ENCODE measurements at places on chromosomes 4 and X.

DNA sequence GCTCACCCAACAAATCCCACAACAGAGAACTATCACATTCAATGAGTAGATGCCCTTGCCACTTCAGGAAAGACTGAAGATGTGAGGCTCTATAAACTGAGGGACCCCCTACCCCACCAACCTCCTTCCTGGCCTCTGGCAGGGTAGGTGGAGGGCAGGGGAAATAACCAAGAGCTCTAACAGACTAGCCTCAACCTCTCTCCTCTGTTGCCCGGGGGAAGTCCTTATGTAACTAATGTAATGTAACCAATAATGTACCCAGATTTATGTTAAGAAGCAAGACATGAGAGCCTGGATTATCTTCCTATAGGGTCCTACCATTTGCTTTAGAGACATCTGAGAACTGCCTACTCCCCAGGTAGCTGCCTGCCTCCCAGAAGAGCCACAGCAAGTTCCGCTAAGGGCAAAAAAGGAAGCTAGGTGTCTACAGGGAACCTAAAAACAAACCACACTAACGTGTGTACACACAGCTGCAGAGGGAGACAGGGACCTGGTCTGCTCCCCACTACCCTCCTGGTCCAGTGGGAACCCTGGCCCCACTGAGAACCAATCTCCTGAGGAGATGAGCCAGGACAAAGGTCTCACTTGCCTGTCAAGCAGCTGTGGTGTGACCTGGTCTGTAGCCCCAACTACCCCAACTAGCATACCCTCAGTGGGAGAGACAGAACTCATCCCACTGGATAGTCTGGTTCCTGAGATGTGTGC lies 17.7 kb downstream of the OTUD5 start:
- DNase-seq = no peak

DNA sequence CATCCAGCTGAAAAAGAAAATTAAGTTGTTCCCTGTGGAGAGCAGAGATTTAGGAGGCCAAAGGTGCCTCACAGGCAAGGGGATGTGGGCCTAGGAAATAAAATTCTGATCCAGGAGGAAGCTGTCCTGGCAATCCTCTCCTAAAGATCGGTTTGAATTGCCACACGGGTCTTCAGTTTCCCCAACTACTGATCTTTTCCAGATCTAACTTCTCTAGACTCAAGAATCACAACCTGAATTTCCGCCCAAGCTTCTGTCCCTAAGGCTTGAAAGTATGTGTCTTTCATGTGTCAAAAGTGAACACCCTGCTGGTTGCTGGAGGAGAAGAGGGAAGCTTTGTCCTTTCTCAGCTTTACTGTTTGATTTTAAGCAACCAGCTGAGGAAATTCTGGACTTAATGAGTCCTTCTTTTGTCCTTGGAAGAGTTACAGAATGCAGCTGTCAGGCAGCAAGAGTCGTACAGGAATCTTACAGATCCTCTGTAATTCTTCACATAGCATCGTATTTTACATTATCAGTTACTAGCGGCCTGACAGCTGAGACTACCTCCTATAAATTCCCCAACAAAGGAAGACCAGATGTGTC lies 93.8 kb downstream of the INPP4B start:
- DNase-seq = peak; percentile 52

GRCh38 chrX:18748499-18748898 lies 41.1 kb downstream of the PPEF1 start:
- DNase-seq = no peak

DNA sequence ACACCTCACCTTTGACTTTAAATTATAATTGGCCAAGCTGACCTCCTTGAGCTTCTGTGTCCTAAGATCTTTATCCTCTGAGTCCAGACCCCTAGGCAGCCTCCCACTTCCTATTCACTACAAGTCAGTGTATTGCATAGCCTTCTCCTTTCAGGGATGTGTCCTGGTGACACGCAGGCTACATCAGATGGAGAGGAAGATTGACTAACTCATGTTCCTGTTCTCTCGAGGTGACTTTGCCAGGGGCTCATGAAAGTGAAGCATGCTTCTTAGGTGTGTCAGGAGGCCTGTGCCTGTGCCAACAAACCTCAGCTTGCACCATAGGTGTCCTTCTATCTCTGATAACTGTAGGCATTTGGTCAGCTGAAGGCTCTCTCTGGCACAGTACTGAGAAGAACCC lies 195.7 kb upstream of the HS3ST1 start:
- no peak for DNase-seq

DNA sequence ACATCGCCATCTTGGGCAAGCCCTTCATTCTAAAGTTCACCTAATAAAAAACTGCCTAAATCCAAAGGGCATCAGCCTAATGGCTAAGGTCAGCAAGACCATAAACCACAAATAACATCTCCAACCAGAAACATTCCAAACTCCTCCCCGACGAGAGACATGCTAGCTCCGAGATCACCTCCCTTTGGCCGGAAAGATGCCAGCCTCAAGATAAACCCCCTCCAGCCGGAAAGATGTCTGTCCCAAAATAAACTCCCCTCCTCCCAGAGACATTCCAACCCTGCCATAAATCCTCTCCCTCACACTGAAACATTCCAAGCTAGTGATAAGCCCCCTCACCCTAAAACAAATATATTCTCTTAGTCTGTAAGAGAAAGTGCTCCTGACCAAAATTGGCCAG lies 13.3 kb upstream of the DYNLT3 start:
- DNase-seq = no peak

DNA sequence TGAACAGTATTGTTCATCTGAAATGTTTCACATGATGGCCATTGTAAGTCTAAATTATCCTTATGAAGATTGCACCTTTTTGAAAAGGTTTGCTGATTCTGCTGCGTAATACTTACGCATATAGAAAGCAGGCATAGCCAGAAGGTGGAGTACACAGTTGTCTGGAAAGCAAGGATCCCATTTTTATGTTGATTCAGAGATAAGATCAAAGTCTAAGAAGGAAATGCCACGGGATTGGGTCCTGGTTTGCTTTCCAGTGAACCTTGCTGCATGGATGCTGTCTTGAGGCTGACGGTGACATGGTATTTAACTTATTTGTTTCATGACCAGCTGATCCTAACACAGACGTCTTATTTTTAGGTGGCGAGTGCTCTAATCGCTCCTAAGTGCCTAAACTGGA lies 15.5 kb downstream of the MAGEA9B start:
- DNase-seq = no peak

DNA sequence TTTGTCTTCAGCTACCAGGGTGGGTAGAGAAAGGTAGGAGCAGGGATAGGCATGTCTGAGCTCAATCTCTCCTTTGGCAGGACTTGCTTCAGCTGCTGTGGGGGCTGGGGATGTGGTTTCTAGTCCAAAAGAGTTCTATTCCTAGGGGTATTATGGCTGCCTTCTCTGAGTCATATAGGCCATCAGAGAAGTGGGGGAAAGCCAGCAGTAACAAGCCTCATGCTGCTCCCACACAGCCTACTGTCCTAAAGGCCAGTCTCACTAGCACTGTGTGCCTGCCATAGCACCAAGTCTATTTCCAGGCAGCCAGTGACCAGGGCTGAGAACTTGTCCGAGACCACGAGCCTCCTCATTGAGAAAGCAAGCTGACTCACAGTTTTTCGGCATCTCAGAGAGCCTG lies 270.6 kb downstream of the DCAF12L2 start:
- no peak for DNase-seq

GRCh38 chr4:132982151-132982550 lies 166.9 kb upstream of the PCDH10 start:
- DNase-seq = no peak

DNA sequence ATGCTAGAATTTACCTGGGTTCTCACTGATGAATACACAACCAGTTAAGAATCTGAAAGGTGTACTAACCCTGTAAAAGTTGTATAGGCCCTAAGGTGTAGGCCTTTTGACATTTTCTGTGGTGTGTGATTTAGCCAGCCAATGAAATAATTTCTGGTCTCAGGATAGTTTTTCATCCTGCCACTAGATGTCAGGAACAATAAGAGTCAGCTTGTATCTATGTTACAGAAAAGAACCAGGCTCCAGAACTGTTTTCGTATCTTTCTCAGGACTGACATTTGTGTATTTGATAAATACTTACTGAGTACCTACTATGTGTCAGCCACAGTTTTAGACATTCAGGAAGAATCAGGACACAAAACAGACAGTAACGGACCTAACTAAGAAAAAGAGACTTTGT lies 673.6 kb upstream of the TENM3 start:
- no peak for DNase-seq
